ENCODE measurements at places on chromosomes 4 and X.

DNA sequence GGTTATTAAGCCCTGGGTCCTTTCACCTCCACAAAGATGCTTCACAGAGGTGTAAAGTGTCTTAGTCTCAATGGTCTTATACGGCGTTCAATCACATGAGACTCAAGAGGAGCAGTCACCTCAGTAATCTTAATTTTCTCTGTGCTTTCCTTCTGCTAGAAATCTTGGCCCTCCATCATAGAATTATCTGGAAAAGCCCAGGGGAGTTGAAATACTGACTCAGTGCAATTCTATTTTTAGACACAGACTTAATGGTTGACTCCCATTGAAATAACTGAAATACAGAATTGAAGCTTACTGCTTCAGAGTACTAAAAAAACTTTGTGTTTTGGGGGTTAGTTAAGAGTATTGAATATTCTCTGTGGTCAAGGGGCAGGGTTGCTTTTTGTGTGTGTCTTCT lies 94.5 kb upstream of the IL15 start:
- no peak for DNase-seq

GRCh38 chr4:109739547-109739946 lies 9.7 kb upstream of the PLA2G12A start:
- no peak for DNase-seq

DNA sequence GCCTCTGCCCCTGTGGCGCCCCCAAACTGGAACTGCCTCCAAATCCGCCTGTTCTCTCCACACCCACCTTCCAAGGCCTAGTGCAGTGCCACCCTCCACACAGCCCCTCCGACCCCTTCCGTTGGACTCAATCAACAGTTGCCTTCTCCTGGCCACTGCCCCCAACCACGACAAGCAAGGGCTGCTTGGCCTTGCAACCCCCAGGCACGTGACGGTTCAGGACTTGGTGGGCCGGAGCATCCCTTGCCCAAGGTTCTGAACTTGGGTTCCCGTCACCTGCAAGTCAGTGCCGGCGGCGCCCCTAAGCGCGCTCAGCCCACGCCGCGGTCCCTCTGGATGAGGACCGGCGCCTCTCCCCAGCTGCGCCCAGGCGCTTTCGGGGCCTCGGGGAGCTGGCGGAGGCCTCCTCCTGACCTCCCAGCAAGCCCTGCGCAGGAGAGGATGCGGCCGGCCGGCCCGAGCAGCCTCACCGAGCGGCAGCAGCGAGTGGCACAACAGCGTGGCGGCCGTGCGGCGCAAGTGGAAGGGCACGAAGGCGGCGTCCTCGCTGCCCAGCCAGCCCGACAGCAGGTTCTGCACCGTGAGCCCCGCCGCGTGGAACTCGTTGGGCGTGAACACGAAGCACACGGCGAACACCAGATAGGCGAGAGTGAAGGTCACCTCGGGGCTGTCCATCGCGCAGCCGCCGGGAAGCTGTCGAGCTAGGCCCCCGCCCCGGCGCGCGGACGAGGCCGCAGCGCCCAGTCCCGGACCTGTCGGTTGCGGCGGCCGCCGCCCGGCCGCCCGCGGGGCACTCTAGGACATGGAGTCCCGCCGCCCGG lies 750 bp downstream of the TMEM129 start:
- no peak for DNase-seq

DNA sequence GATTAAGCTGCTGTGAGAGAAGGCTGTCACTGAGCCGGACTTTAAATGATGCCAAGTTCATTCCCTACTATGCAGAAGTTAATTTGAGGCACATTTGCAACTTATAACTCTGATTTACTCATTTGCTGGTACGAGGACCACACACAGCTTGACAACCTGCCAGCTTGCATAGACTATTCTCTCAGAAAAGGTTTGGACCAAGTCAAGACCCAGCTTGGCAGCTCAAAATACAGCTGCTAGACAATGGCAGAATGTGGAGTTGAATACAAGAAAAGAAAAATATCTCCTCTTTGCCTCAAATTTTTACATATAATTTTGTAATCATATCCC lies 338.9 kb downstream of the DHX15 start:
- no peak for DNase-seq

DNA sequence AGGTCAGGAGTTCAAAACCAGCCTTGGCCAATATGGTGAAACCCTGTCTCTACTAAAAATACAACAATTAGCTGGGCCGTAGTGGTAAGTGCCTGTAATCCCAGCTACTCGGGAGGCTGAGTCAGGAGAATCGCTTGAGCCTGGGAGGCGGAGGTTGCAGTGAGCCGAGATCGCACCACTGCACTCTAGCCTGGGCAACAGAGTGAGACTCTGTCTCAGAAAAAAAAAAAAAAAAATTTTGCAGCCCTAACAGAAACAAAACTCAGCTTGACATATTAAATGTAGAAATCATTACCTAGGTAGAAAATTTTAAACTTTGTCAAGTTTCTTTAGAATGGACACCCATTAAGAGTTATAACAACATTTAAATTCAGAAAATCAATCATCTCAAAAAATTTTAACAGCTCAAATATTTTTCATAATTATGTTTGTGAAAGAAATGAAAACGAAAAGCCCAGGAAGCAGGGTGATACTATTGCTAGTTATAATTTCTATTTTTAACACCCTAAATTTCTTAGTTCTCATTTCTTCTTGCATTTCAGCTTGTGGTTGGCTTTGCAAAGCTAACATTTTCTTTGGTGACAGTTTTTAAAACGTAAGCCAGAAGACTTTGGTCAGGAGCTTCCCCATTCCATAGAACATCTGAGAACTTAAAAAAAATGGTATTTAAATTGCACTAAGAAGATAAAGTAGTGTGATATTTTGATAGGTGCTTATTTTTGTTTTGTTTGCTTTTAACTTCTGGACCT lies 33.3 kb upstream of the RBBP7 start:
- DNase-seq, result no peak

- no peak for DNase-seq
These were observed 687 bp downstream of the CDK16 start for GRCh38 chrX:47218920-47219815.

DNA sequence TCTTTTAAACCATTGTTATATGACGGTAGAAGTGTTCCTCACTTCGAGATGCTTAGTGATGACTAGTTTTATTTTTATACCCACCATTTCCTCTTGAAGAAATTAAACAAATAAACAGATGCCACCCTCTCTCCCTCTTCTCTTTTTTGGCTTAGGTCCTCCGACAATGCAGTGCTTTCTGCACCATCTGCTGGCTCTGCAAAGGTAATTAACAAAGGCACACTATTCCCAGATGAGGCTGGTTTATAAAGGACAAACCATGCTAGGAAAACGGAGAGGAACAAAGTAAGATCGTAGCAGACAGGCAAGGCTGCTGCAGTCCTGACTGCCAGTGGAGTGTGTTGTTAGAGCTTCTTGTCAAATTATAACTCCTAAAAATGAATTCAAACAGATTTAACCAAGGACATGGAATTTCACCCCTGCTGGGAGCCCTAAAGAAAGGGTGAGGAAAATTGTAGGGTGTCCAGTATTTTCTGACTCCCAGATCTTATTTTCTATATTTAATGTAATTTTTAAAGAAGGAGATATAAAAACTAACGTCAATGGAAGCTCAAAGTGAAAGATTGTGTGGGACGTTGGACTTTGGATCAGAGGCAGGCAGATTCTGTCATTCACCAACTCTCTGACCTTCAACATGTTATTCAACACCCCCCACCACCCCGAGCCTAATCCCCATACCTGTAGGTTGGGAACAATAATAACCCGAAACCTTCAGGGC lies 142.1 kb downstream of the CPEB2 start:
- DNase-seq, result no peak

DNA sequence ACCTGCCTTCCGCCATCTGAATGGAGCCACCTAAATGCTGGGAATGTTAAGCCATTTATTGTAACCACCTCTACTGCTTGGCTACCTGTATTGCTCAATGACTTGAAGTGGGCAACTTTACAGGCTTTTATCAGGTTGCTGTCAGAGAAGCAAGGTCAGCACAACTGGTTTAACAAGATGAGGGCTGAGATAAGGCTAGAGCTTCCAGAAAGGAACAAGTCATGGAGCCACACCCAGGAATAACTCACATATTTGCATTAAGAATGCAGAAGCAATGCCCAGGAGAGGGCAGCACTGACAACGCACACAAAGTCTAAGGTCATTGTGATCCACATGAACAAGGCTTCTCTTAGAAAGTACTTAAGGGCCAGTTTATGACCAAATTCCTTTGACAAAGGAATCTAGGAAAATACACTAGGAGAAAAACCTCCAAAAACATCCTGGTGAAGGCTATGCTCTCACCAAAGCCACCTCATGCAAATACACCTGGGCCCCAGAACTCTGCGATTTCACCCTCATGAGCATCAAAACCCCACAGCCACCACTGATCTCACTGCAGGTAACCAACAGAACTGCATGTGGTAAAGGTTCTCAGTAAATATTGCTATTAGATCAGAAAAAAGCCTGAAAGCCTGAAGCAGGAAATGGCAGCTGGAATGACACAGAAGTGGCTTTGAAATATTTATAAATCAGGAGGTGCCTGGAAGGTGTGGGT lies 15.0 kb upstream of the STS start:
- DNase-seq, result peak; percentile 54

DNA sequence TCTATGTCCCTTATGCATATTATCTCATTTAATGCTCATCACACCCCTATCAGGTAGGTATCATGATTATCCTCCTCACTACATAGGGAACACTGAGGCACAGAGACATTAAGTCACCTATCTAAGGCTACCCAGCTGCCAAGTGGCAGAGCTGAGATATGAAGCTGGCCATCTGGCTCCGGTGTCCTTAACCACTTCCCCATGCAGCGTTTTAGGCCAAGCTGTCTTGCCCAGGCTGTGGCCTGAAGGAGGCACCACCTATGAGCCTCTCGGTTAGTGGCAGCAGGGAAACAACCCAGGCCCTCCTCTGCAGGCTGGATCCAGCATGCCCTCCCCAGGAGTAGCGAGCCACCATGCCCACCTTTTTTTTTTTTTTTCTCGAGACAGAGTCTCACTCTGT lies 16.3 kb downstream of the PJA1 start:
- DNase-seq, result no peak

- no peak for DNase-seq
These were observed 77.5 kb downstream of the UCHL1 start for GRCh38 chr4:41334182-41334581.

- no peak for DNase-seq
These were observed 56.0 kb downstream of the SAT1 start for GRCh38 chrX:23838953-23839352.

DNA sequence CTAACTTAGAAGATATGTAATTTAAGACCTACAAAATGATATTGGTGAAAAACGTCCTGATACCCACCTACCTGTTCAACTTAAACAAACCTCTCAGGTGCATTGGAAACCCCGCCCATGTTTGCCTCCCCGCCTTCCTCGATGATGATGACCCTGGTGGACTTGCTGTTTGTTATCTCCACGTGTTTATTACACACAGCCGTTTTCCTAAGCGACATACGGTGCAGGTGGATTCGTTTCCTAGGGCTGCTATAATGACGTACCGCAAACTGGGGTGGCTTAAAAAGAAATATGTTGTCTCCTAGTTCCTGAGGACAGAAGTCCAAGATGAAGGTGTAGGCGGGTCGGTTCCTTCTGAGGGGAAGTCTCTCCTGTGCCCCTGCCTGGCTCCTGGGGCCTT lies 110.7 kb downstream of the GPR143 start:
- DNase-seq, result no peak

DNA sequence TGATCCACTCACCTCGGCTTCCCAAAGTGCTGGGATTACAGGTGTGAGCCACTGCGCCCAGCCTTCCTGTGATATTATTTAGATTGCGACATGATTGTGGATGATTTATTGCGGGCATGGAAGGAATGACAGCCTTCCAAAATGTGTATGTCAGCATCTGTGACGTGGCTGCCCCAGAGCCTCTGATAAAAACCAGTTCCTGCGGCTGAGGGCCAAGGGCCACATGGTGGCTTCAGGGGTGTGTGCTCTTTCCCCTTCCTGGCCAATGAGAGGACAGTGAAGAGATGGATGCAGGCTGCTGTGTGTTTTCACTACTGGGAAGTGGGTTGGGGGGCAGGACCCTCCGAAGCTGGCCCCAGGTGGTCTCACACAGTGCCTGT lies 57.4 kb upstream of the HGFAC start:
- no peak for DNase-seq

Measured in NT2/D1 (cell line).